ENCODE measurements at places on chromosomes 2 and 18.

- DNase-seq = no peak
Observed at GRCh38 chr2:47217277-47217676, 62.2 kb upstream of the STPG4 start.

DNA sequence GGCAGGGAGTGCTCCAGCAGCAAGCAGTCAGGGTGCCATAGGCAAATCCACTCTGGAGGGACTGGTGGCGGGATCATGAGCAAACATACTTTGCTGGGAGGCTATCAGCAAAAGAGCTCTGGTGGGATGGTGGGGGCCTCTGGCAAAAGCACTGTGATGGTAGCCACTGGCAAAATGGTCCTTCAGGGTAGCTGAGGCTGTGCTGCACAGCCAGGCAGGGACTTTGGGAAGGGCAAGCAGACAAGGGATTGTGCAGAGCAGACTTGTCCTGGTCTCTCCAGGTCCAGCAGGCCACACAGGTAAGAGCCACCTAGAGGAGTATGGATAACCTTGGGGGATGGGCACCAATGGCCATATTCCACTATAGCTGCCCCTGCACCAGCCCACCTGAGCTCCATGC is 129.4 kb upstream of the OTOS start:
- no peak for DNase-seq

DNA sequence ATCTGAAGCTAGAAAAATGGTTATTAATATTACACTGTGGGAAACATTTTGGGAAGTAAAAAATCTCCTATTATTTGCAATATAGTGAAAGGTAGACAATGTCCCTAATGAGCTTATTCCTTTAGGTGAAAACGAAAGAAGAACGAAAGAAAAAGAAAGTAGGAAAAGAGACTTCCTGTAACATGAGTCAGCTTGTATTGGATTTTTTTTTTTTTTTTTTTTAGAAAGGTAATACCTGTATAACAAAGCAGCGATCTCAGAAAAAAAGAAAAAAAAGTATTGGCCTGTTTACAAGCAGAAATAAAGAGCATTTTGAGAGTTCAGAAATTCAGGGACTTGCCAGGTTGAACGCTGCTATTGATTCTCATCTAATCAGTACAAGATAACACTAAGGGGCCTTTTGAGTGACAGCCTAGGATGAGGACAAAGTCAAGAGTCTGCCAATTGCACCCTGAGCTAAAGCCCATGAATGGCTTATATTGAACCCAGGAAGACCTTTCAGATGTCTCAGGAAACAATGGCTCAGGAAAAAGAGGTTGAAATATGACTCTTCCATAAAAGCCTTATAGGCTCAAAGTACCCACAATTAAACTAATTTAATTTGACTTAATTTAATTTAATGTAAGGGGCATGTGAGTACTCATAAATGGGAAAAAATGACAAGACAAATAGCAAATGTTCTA is 615.6 kb upstream of the CDH2 start:
- DNase-seq = no peak

- DNase-seq = no peak
Observed at GRCh38 chr2:232516551-232516950, 3.6 kb upstream of the PRSS56 start.

GRCh38 chr18:50171406-50171805 is 23.5 kb downstream of the MYO5B start:
- no peak for DNase-seq

DNA sequence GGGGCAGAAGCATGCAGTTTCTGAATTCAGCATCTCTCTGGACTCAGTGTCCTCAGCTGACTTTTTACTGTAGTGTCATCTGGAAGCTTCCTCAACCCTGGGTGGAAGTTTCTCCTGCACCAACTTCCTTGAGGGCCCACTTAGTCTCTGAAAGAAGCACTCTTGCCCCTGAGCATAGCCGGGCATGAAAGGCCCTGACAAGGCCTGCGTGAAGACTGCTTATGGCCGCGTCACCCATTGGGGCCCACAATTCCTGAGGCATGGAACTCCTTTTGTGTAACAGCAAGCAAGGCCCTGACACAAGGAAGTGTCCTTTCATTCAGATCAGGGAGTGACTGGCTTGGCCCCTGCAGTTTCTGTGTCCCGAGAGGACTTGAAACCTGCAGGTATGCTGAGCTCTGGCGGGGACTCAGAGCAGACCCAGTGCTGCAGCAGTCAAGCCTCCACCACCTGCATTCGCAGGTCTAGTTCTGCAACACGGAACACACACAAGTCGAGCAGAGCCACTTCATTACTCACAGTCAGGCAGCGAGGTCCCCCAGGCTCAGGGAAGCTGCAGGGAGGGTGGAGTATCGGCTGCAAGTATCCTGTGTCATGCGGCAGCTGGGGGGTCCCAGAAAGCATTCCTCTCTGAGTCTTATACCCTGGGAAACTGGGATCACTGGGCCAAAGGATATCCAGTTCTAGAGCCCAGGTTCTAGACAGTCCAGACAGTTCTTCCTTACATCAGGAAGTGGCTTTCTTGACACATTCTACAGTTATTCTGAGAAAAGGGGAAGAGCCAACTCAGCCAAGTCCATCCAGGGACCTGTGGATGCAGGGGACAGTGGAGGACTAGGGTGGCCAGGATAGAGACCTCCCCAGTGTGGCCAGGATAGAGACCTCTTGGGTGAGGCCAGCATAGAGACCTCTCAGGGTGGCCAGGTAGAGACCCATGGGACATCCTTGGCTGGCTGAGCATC is 35.6 kb upstream of the PRLH start:
- no peak for DNase-seq

DNA sequence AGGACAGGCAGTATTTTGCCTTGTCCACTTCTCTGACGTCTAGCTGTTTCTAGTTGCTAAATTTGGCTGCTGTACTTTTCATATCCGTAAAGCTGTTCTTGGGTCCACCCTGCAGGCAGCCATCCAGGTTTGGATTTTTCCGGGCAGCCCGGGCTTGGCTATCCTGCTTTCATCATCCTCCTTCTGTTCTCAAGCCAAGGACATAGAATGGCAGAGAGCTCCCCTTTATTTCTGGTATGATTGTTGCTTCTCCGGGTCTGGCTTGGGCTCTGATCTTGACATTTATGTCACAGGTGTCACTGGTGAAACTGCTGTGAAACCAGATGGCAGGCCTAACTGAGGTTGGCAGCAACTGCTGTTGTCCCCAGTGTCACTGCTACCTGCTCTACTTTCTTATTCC is 35.5 kb downstream of the SCN2A start:
- DNase-seq = no peak

DNA sequence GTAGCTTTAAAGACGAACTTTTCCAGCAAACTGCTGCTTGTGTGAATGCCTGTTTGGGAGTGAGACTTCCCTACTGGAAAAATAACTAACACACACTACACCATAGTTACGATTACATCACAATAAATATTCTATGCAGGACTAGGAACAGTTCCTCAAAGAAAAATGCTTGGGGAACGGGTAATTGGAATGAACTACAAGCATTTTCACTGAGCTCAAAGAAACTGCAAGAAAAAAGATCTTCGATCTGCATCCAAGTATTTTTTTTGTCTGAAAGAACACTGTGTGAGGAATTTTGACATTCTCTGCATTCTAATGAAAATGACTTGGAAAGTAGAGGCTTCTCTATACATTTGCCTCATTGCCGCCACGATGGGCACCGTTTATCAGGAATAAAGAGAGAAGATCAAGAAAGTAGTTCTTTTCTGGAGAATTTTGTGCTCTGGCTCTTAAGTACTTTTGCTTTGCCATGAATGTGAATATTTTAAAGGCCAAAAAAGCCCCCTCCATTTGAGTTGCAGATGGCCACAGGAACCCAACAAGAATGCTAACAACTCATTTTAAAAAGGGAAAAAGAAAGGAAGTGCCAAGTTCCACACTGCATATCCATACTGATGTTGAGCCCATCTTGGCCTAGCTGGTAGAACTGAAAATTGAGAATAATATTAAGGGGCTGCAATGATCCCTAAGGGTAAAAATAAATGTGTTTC is 13.6 kb downstream of the LYPD1 start:
- no peak for DNase-seq
